HCEC 1CT (cell line): ENCODE measurements at places on chromosomes 5 and 9.
A peak's percentile ranks its signal among the peaks of the same experiment; 100 is the strongest.

DNA sequence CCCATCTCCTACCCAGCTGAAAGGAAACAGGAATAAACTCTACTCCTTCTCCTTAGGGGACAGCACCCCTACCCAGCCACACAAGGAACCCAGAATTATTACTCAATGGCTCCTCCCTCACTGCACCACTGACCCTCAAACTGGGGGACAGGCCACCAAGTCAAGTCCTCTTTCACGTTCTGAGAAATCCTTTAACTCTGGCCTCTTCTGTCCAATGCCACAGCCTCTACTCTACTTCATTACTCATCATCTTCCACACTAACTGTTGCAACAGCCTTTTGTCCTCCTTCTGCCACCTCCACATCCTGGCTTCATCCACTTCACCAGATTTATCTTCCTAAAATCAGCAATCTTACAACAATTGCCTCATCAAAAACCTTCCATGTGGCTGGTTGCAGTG lies 6.8 kb downstream of the TTC39B start:
- peak; percentile 49 for DNase-seq

DNA sequence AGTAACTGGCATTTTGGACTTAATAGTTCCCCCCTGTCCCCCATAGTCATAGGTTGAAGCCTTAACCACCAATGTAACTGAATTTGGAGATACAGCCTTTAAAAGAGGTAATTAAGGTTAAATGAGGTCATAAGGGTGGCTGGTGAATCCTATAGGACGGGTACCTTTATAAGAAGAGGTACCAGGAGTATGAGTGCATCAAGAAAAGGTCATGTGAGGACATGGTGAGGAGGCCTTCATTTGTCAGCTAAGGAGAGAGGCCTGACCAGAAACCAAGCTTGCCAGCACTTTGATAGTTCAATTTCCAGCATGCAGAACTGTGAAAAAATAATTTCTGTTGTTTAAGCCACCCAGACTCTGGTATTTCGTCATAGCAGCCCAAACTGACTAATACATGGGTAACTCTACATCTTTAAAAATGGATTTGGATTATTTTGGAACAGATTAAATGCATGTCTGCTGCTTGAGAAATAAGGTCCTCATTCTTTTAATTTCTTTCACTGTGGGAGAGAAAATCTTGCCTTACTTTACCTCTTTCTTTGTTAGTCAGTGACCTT lies 9.7 kb downstream of the RASA1 start:
- peak; percentile 31 for DNase-seq

DNA sequence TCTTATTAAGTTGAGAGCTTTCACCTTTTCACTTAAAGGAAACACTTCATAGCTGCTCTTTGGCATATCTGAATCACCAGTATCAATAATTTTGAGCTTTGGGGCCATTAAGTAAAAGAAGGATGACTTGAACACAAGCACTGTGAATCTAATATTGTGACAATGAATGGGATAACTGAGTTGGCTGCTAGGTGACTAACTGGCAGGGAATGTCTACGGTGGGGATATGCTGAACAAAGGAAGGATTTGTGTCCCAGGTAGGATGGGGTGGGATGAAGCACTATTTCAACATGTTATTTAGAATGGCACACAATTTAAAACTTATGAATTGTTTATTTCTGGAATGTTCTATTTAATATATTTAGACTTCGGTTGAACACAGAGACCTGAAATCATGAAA lies 123.6 kb downstream of the TEX10 start:
- no peak for DNase-seq

DNA sequence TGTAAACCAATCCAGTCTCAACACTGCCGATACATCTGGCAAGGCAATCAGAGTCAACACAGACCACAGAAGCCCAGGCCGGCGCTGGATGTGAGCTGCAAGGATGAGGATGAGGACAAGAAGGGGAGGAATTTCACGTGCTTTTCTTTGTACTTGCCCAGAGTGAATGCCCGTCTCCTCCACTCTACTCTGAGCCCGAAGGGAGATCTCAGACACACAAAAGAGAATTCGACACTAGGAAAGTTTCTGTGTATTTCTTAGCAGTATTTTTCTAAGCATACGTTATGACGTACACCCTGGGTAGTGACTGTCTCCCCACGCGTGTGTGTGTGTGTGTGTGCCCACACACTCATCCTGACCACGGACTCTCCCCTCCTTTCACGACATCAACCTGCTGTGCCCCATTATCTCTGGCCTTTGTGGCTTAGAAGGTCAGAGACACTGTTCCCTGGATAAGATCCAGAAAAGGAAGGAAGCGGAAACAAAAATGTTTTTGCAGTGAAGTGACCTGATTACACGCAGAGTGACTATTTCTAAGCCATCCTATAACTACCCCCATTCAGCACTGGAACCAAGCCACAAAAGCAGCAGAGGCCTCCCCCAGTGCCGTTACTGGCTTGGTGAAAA lies 227.3 kb upstream of the DAPK1 start:
- peak; percentile 54 for DNase-seq

GRCh38 chr9:128077847-128078503 lies 9.9 kb downstream of the SLC25A25 start:
- no peak for DNase-seq

DNA sequence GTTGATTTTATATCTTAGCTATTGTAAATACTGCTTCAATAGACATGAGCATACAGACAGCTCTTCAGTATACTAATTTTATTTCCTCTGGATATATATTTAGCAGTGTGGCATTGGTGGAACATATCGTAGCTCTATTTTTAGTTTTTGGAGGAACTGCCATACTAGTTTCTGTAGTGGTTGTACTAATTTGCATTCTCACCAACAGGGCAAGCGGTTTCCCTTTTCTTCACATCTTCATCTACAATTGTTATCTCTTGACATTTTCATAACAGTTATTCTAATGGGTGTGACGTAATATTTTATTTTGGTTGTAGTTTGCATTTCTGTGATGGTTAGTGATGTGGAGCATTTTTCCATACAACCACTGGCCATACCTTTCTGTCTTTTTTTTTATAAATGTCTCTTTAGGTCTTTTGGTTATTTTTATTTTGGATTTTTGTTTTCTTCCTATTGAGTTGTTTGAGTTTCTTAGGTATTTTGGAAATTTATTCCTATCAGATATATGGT lies 32.5 kb downstream of the TAF11L14 start:
- DNase-seq, result no peak

- DNase-seq, result no peak
These were observed 94.5 kb upstream of the LIFR start for GRCh38 chr5:38650946-38651345.

DNA sequence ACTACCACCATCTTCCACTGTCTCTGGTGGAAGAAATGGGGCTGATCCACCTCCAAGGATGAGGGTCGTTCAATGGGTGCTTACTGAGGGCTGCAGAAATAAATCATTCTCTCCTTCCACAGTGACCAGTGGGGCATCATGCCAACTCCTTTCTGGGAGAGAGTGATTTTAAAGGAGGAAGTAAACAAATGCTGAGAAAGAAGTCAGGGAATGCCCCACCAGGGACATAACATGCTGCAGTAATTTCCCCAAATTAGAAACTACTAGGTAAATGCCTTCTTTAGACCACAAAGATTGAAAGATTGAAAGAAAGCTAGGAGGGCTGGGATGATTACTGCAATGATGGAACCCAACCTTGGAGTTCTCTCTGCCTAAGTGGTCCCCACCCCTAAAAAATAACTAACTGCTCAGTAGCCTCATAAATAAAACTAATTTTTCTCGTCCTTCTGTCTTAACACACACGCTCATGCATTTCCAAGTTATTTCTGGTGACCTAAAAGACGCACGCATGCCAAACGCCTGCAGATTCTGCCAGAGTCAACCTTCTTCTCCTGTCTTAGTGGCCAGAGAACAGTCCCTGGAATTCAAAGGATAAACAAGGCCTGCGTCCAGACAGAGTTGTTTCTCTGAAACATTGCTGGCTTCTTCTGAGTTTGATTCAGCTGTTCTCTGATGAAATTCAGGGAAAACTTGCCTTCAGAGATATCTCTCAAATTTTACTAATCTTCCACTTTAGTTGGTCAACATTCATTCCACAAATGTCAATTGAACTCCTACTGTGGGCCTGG lies 250.0 kb downstream of the NR3C1 start:
- DNase-seq, result peak; percentile 29

- no peak for DNase-seq
These were observed 57.9 kb downstream of the PRRT1B start for GRCh38 chr9:131603199-131603598.
